NCI-H82 (cell line): ENCODE measurements at places on chromosomes 2 and 18.

DNA sequence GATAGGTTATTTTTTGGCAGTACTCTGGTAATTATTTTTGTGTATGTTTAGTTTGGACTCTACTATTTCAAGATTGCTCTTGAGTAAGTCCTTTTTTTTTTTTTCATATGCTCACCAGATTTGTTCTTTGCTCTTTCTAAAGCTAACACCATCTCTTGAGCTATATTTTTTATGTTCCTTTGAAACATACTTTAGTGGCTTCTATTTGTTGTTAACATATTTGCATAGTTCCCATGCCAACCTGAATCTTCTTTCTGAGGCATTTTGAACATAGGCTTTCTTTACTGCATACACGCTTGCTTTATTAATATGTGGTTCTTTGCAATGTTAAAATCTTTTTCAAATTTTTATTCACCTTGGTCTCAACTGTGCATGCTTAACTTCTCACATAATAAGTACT, 1644.9 kb downstream of the SUCLG1 start:
- DNase-seq = no peak

- DNase-seq = no peak
These were observed 2.8 kb upstream of the PSMD1 start for GRCh38 chr2:231053846-231054245.

DNA sequence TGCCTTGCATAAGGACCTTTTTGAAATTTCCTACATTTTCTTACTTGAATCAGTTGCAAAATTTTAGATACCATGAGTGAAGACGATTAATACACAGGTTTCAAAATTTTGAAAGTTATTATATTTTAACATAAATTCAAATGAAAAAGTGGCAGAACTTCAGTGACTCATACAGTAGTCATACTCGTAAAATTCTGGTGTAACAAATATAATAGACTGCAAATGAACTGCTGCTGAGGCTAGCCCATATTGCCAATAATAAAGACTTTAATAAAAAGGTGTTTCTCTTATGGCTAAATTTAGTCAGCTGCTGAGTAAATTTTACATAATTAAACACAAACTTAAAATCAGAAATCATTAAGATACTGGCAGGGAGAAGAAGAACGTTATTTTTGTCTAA, 36.9 kb downstream of the MSH6 start:
- DNase-seq = no peak

DNA sequence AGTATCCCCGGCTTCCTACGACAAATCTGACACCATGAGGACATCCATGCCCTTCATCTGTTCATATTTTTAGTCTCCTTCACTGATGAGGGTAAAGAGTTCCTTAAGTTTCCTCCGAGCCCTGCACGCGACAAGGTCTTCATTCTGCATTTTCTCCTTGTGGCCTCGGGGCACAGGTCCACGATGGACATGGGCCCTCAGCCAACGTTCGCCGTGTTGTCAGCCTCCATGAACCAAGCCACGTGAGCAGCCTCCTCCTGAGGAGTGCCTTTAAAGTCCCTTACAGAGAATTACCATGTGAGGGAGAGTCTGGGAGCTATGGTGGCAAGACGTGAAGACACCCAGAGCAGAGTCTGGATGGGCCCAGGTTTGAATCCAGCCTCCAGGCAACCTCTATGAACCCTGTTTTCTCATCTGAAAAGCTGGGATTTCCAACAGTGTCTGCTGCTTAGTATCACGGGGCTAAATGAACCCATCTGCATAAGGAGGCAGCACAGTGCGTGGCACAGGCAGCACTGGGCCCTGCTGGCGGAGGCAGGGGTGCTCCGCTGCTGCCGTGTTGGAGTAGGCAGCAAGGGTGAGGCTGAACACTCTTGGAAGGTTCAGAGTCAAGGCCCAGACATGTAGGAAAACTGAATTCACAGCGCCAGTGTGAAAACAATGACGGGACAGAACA, 54.1 kb downstream of the EIPR1 start:
- no peak for DNase-seq

DNA sequence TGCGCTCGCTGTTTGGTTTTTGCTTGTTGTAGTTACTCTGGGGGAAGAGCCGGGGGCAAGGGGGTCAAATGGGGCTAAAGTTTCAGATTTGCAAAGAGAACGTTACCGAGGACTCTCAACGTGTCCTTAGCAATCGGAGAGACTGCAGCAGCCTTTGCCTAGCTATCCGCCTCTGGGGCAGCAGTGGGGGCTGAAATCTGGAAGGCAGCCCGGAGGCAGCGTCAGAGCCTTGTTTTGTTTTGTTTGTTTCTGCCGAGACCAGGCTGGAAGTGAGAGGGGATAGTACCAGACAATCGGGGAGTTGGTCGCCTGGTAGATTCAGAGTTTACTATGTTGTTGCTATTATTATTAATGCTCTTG, 1.2 kb downstream of the CDH20 start:
- DNase-seq = no peak

- no peak for DNase-seq
These were observed 46.3 kb downstream of the MEX3C start for GRCh38 chr18:51151185-51151567.

- DNase-seq = no peak
These were observed 44.7 kb downstream of the AFTPH start for GRCh38 chr2:64568836-64569235.

DNA sequence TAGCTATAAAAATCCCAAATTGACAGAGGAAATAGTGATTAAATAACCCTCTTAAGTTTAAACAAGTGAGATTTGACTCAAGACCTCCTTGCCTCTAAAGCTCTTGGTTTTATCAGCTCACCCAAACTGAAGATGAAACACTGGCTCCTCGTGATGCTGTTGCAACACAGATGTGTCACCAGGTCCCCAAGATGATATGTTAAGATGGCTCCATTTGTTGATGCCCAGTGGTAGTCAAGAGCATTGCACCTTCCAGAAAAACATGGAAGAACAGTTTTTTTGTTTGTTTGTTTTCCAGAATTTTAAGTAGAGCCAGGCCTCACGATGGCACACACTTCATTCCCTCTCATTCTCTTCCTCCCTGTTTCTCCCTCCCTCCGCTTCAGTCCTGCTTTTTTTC, 399.8 kb downstream of the TXNL1 start:
- DNase-seq = peak; percentile 1

GRCh38 chr2:204496779-204497178, 48.5 kb upstream of the PARD3B start:
- no peak for DNase-seq

GRCh38 chr2:216674376-216674775, 21.0 kb downstream of the IGFBP5 start:
- no peak for DNase-seq

- DNase-seq = no peak
These were observed 12.6 kb upstream of the LONRF2 start for GRCh38 chr2:100334929-100335328.

GRCh38 chr2:95330794-95331338, 33.7 kb downstream of the KCNIP3 start:
- no peak for DNase-seq

DNA sequence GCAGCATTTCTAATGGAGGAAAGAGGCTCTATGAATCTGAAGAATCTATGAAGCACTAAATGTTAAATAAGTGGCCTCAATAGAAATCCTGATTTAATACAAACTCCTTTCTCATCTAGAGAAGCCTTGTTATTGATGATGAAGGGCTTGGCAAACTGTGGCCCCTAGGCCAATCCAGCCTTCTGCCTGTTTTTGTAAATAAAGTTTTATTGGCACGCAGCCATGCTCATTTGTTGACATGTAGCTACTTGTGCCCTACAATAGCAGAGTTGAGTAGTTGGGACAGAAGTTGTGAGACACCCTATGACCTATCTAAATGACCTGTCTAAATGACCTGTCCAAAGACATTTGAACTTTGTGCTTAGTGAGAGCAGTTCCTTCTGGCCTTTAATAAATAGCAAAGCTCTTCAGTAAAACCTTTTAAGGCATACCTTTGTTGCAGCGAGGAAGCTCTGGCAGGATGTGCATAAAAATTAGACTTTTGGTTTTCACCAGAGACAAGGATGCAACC, 484.4 kb upstream of the SPRED2 start:
- DNase-seq = no peak

GRCh38 chr2:112149866-112150435, 11.8 kb downstream of the FBLN7 start:
- peak; percentile 17 for DNase-seq

DNA sequence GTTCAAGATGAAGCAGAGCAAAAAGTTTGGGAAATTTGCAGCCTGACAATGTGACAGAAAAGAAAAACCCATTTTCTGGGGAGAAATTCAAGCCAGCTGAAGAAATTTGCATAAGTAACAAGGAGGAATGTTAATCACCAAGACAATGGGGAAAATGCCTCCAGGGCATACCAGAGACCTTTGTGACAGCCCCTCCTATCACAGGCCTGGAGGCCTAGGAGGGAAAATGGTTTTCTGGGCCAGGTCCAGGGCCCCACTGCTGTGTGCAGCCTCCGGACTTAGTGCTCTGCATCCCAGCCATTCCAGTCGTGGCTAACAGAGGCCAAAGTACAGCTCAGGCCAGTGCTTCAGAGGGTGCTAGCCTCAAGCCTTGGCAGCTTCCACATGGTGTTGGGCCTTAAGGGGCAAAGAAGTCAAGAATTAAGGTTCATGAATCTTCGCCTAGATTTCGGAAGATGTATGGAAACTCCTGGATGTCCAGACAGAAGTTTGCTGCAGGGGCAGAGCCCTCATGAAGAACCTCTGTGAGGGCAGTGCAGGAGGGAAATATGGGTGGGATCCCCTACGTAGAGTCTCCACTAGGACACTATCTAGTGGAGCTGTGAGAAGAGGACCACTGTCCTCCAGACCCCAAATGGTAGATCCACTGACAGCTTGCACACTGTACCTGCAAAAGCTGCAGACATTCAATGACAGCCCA, 314.1 kb upstream of the TRIB2 start:
- no peak for DNase-seq

DNA sequence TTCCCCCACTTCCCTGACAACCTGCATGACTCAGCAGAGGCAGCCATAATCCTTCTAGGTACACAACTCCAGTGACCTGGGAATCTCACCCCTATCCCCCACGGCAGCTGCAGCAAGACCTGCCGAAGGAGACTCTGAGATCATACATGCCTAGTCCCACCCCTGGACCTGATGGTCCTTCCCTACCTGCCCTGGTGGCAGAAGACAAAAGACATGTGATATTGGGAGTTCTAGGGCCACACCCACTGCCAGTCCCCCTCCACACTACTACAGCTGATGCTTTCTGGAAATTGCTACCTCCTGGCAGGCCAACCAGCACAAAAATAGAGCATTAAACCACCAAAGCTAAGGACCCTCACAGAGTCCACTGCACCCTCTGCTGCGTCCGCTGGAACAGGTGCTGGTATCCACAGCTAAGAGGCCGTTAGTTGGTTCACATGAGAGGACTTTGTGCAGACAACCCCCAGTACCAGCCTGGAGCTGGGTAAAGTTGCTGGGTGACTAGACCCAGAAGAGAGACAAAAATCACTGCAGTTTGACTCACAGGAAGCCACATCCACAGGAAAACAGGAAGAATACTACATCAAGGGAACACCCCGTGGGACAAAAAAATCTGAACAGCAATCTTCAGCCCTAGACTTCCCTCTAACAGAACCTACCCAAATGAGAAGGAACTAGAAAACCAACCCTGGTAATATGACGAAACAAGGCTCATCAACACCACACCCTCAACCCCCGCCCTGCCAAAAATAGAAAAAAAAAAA, 12.5 kb downstream of the MARCO start:
- DNase-seq = no peak

- no peak for DNase-seq
These were observed 57.0 kb upstream of the CYRIA start for GRCh38 chr2:16722677-16723076.
